ENCODE measurements at places on chromosomes 6 and 20. TPM values are rescaled to one million over a fixed set of nuclear protein-coding genes. Genes with fewer than 3 reads are reported as not detected.
A peak's percentile ranks its signal among the peaks of the same experiment; 100 is the strongest.

DNA sequence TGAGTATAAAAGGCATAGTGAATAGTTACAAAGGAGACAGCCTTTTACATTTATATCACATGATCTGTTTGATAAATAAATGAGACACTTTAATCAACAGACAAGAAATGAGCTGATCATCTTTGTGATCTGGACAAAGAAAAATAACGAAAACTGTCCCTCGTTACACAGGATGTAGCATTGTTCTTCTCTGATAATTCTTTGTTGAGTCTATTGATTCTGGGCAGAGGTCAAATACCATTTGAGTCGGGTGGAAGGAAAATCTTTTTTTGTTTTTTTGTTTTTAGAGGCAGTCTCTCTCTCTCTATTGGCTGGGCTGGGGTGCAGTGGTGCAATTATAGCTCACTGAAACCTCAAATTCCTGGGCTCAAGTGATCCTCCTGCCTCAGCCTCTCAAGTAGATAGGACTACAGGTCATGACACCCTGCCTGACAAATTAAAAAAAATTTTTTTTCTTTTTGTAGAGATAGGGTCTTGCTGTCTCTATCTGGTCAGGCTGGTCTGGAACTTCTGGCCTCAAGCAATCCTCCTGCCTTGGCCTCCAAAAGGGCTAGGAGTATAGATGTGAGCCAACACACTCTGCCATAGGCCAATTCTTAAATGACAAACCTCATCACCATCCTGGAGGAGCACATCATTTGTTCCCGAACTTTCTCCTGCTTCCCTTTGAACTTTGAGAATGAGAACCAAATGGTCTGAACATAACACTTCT lies 41.8 kb downstream of the CCDC170 start:
- no peaks in the 10 kb centered on the region for H3K27me3 ChIP-seq
- H3K4me1 ChIP-seq = no peaks in the 10 kb centered on the region
- no peak for DNase-seq
- H3K36me3 ChIP-seq = no peaks in the 10 kb centered on the region

DNA sequence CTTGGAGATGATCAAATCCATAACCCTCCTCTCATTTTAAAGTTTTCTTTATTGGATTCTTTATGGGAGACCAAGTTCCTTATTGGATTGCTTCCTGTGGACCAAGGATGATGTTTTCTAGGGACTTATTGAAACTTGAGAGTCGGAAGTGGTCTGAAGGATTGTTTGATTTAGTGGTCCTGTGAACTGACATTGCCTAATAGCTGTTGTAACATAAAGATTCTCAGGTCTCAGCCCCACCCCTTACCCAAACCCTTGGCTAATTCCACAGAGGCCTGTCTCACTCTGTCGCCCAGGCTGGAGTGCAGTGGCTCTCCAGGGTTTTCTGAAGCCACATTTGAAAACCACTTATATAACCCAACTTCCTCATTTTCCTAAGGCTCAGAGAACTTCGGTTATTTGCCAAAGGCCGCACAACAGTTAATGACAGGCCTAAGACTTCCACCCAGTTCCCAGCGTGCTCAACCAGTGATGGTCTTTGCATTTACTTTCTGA lies 77.0 kb downstream of the ATXN1 start:
- DNase-seq = peak; percentile 52
- H3K4me3 ChIP-seq = no peak overlapping the region
- H3K36me3 ChIP-seq = no peaks in the 10 kb centered on the region
- no peaks in the 10 kb centered on the region for H3K27me3 ChIP-seq
- peaks cover 6% of the 10 kb centered on the region for H3K4me1 ChIP-seq

GRCh38 chr6:36692861-36693702 lies 4.5 kb upstream of the RAB44 start:
- H3K27me3 ChIP-seq = no peaks in the 10 kb centered on the region
- no peak overlapping the region for H3K4me3 ChIP-seq
- H3K36me3 ChIP-seq = no peaks in the 10 kb centered on the region
- H3K4me1 ChIP-seq = no peaks in the 10 kb centered on the region

GRCh38 chr20:14197097-14197496 lies 140.3 kb downstream of the FLRT3 start:
- DNase-seq = no peak
- H3K36me3 ChIP-seq = no peaks in the 10 kb centered on the region
- no peaks in the 10 kb centered on the region for H3K27me3 ChIP-seq
- no peaks in the 10 kb centered on the region for H3K4me1 ChIP-seq
- no peak overlapping the region for H3K27ac ChIP-seq
- H3K4me3 ChIP-seq = no peak overlapping the region

DNA sequence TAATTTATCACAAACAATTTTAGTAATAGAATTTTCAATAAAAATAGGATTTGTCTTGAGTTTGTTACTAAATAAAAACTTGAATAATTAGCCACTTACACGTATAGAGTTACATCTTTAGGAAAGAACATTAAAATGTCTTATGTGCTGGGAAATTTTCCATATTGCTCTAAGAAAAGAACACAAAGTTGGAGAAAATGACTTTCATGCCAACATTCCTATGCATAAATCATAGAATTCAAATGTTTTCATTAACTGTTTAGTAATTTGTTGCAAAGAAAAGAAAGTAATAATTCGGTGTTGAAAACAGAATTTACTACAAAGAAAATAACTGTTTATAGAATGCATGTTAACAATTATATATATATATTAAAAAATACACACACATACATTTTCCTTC lies 4.7 kb upstream of the TBC1D32 start:
- no peak overlapping the region for H3K4me3 ChIP-seq
- no peaks in the 10 kb centered on the region for H3K36me3 ChIP-seq
- DNase-seq = no peak
- no peaks in the 10 kb centered on the region for H3K4me1 ChIP-seq

GRCh38 chr6:64074981-64075380 lies 439.4 kb downstream of the PHF3 start:
- H3K27ac ChIP-seq = no peak overlapping the region
- H3K4me1 ChIP-seq = no peaks in the 10 kb centered on the region
- H3K4me3 ChIP-seq = no peak overlapping the region
- H3K27me3 ChIP-seq = no peaks in the 10 kb centered on the region
- no peak for DNase-seq

- no peaks in the 10 kb centered on the region for H3K36me3 ChIP-seq
- no peak for DNase-seq
- no peaks in the 10 kb centered on the region for H3K27me3 ChIP-seq
- no peaks in the 10 kb centered on the region for H3K4me1 ChIP-seq
These were observed 32.3 kb upstream of the SULF2 start for GRCh38 chr20:47817573-47817972.

- peak overlapping the region; percentile 82 for H3K27ac ChIP-seq
- no peaks in the 10 kb centered on the region for H3K36me3 ChIP-seq
- no peak overlapping the region for H3K4me3 ChIP-seq
- no peaks in the 10 kb centered on the region for H3K27me3 ChIP-seq
These were observed 34.8 kb upstream of the JAG1 start for GRCh38 chr20:10708351-10709185.

- H3K27ac ChIP-seq = no peak overlapping the region
- H3K4me3 ChIP-seq = no peak overlapping the region
- no peak for DNase-seq
- H3K27me3 ChIP-seq = no peaks in the 10 kb centered on the region
These were observed 109.6 kb upstream of the BACH2 start for GRCh38 chr6:90406142-90406794.

DNA sequence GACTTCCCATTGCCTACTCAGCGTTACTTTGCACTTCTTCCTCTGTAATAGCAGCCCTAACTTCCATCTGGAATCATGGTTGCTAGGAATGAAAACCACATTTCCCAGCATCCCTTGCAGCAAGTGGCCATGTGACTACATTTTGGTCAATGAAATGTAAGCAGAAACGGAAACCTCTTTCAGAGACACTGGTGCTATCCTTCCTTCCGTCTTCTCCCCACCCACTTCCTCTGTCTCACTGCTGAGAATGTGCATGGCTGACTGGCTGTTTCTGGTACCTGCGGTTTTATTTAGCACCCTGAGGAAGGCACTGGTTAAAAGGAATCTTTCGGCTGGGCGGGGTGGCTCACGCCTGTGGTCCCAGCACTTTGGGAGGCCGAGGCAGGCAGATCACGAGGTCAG lies 107.4 kb downstream of the SCML4 start:
- H3K27ac ChIP-seq = no peak overlapping the region
- DNase-seq = no peak
- no peaks in the 10 kb centered on the region for H3K4me1 ChIP-seq
- no peaks in the 10 kb centered on the region for H3K36me3 ChIP-seq
- no peak overlapping the region for H3K4me3 ChIP-seq
- no peaks in the 10 kb centered on the region for H3K27me3 ChIP-seq

DNA sequence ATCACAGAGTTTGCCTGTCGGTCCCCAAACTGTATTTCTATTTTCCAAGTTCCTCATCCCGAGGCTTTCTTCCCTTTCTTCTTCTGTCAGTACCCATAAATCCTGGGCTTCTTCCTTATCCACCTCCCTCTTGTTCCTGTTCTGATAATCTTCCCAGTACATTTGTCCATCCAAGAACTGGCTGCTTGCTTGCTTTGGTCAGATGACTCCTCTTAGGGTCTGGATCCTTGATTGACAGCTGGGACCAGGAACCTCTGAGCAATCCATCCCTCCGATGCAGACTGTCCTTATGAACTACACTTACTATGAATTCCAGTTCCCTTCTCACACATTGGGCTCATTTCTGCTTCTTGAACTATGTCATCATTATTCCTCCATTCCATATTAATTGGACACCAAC lies 275.3 kb upstream of the CITED2 start:
- H3K4me3 ChIP-seq = no peak overlapping the region
- H3K27me3 ChIP-seq = no peaks in the 10 kb centered on the region
- no peak for DNase-seq
- H3K4me1 ChIP-seq = no peaks in the 10 kb centered on the region
- H3K36me3 ChIP-seq = no peaks in the 10 kb centered on the region

DNA sequence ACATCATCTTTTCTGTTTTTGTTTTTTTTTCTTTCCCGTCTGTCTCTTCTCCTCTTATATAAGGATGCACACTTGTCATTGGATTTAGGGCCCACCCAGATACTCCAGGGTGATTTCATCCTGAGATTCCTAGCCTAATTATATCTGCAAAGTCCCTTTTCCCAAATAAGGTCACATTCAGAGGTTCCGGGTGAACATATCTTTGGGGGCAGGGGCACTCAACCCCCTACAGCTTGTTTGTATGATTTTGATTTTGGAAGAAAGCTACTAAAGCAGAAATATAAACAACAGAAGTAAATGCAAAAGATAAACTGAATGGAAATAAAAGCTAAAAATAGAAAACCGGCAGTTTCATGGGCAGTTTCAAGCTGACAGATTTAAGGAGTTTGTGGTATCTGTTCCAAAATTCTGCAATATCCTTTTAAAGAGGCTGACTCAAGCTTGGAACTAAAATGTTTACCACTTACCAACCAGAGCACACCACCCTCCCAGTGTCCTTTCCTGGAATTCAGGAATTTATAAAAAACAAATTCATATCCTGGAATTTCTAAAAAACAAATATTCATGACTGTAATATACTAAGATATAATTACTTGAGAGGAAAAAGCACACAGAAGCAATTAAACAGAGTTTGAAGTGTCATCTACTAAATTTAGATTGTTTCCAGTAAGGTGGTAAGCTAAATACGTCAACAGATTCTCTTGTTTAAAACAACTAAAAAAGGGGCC lies 100.0 kb upstream of the CARMIL1 start:
- no peaks in the 10 kb centered on the region for H3K4me1 ChIP-seq
- no peak overlapping the region for H3K4me3 ChIP-seq
- H3K36me3 ChIP-seq = no peaks in the 10 kb centered on the region
- DNase-seq = no peak
- peak overlapping the region; percentile 80 for H3K27ac ChIP-seq

DNA sequence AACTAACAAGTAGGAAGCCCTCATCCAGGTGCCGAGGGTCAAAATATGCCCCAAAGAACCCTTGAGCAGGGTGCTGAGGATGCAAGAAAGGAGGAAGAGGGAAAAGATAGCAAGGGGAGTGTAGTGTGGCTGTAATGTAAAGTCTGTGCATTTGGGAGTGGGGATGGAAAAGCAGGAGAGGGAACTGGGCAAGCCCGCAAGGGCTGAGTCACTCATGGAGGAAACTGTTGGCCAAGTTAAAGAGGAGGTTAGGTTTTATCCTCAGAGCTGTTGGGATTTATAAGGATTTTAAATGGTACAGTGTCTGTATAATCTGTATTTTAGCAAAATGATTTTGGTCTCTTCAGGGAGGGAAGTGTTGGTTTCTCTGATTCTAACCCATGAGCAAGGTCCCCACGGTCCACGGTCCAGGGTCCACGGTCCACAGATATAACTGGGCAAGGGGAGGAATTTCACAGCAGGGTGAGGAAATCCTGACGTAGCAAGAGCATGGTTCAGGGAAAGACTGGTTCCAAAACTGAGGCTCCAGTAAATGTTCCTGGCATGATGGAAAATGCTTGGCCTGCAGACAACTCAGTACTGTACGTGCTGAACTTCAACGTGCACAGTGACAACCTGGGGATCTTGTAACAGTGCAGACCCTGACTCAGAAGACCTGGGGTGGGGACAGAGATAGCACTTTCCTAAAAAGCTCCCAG lies 759.8 kb downstream of the PTPRT start:
- no peak overlapping the region for H3K27ac ChIP-seq
- no peaks in the 10 kb centered on the region for H3K36me3 ChIP-seq
- H3K4me3 ChIP-seq = no peak overlapping the region
- H3K27me3 ChIP-seq = no peaks in the 10 kb centered on the region
- DNase-seq = no peak

DNA sequence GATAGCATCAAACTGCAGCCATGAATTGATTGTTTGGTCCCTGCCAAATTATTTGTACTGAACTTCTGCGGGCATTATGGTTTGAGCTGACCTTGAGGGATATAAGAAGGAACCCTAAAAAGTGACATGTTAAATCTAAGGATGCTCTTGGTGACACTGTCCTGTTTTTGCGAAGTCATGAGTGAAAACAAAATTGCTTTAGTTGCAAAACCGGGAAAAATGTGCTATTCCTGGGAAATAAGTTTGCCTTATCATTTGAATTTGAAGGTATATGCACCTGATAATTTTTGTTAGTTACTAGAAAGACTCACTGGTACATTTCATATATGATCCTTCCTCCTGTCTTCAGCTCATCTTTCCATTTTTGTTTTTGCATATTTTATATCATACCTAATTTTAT lies 7.8 kb downstream of the KIAA0408 start:
- no peaks in the 10 kb centered on the region for H3K4me1 ChIP-seq
- no peaks in the 10 kb centered on the region for H3K27me3 ChIP-seq
- H3K27ac ChIP-seq = no peak overlapping the region
- DNase-seq = no peak

- DNase-seq = no peak
- no peaks in the 10 kb centered on the region for H3K27me3 ChIP-seq
- no peaks in the 10 kb centered on the region for H3K4me1 ChIP-seq
- no peak overlapping the region for H3K27ac ChIP-seq
These were observed 380.9 kb downstream of the CDKAL1 start for GRCh38 chr6:20915156-20915555.

GRCh38 chr6:13038741-13039190 lies 289.6 kb downstream of the TBC1D7 start:
- no peaks in the 10 kb centered on the region for H3K36me3 ChIP-seq
- no peak overlapping the region for H3K4me3 ChIP-seq
- H3K27ac ChIP-seq = no peak overlapping the region
- no peak for DNase-seq
- no peaks in the 10 kb centered on the region for H3K27me3 ChIP-seq

GRCh38 chr20:19976595-19977372 lies 40.4 kb upstream of the NAA20 start:
- peak overlapping the region; percentile 93 for H3K27ac ChIP-seq
- H3K4me1 ChIP-seq = peaks cover 41% of the 10 kb centered on the region
- peak overlapping the region; percentile 74 for H3K4me3 ChIP-seq
- H3K27me3 ChIP-seq = no peaks in the 10 kb centered on the region
- peak; percentile 68 for DNase-seq
- peaks cover 5% of the 10 kb centered on the region for H3K36me3 ChIP-seq

FLRT3 gene
- total RNA-seq = 70.3 TPM

TTK gene
- total RNA-seq = 0.79 TPM

AHCY gene
- 70.3 TPM for total RNA-seq

OR2H2 gene
- not detected for total RNA-seq

RFX6 gene
- not detected for total RNA-seq

FHL5 gene
- total RNA-seq = 34.5 TPM

DEFB124 gene
- 2.5 TPM for total RNA-seq

All from kidney (tissue), 22 donors.